ENCODE measurements at places on chromosomes 7 and 10. TPM values are rescaled to one million over a fixed set of nuclear protein-coding genes. Genes with fewer than 3 reads are reported as not detected.

The ZC3HAV1L gene
- 37.4 TPM for total RNA-seq

The CDHR1 gene
- 0.32 TPM for total RNA-seq

The FFAR4 gene
- 0.16 TPM for total RNA-seq

DNA sequence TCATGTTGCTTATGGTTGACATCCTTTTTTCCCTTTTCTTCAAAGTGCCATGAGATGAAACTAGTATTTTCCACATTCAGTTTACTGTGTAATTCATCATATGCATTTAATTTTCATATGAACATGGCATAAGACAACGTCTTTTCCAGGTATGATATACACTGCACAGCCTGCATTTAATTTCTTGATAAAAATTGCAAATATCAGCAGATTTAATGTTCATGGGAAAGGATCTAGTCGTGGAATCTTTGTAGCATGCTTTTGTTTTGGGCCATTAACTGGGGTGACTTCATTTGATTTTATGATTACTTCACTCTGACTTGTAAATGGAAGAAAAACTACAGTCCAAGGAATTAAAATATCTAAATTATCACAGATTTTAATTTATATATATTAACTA is 837.3 kb downstream of the IPMK start:
- DNase-seq: no peak

- DNase-seq: no peak
These were observed 41.0 kb upstream of the AMPH start for GRCh38 chr7:38671911-38672905.

DNA sequence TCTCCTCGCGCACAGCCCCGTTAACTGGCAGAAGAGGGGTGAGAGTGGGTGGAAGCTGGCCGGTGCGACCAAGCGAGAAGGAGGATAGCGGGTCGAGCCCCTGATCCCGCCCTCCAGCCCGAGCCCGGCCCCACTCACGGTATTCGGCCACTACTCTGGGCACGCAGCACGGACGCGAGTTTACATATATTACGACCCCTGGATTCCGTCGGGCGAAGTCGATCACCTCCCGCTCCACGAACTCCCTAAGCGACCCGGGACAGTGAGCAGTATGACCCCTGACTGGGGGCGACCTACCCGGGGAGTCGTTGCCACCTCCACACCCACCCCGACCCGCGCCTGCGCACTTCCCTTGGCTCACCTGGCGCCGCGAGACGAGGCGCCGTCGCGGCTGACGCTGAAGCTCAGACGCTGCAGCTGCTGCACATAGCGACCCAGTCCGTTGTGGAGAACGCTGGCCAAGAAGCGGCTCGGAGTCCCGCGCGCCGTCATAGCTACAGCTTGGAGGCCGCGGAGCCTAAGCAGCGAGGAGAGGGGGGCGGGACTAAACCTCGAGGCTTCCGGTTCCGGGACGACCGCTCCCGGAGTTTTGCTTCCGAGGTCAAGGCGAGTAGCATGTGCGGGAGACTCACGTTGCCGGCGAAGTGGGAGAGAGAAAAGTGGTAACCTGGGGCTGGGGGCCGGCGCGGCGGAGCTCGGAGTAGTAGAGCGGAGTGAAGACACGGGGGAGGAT is at the start of the genes MRPL43 and TWNK:
MRPL43 (minus strand) TSS at position 546 of the 733 bp plus-strand sequence; CDS start at position 492, 54 bp downstream.
TWNK (plus strand) TSS at position 592 of the 733 bp plus-strand sequence. CDS start 668 bp downstream, outside the sequence.
- DNase-seq: no peak

The KAZALD1 gene
- 27.0 TPM for total RNA-seq

GRCh38 chr10:62610649-62611229 is 193.8 kb upstream of the ADO start:
- no peak for DNase-seq

The HECW1 gene
- 0.16 TPM for total RNA-seq

DNA sequence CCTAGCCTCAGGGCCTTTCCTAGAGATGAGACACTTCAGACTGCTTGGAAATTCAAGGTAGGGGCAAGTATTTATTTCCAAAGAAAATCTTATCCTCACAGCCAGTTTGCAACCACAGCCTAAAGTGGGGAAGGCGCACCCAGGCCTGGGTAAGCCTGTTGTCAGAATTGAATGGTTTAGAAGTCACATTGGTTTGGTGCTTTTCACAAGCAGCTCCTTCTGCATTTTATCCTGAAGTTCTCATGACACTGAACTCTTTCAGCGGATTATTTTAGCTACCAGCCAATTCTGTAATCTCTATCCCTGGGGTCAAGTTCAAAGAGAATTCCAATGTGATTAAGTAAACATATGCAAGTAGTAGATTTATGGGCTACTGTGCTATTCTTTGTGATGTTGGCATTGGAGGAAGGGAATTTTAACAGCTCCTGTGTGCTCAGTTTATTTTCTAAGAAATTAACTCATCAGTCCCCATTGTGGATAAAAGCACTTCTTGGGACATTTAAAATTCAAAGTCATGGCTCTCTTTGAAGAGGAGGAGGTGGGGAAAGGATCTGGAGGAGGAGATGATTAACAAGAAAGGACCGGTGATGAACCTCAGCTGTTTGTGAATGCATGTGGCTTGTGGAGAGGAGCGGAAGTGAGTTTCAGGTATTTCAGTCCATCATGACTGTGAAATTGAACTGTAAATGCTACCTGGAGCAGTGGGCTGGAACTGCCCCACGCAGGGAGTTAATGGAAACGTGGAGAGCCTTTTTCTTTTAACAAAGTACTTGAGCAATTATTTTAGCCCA is 90.2 kb upstream of the CACUL1 start:
- DNase-seq: no peak

GRCh38 chr7:28072876-28073514 is 107.6 kb downstream of the JAZF1 start:
- DNase-seq: no peak

- DNase-seq: no peak
These were observed 28.2 kb upstream of the ANK3 start for GRCh38 chr10:60417901-60418300.

DNA sequence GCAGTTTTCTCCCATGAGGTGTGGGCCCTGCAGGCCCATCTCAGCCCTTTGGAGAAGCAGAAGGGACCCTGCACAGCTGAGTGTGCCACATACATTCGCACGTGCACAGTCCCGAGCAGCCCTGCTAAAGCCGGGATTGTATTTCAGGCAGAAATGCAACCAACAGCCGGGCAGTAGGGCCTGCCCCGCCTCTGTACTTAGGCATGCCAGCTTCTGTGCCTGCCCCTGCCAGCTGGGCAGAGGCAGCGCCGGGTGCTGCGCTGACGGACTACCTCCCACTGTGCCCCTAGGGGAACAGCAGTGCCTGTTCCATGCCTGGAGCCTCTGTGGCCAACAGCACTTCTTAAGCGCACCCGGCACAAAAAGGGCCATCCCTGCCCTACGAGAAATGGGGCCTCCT is 170.3 kb downstream of the NEURL1 start:
- no peak for DNase-seq

DNA sequence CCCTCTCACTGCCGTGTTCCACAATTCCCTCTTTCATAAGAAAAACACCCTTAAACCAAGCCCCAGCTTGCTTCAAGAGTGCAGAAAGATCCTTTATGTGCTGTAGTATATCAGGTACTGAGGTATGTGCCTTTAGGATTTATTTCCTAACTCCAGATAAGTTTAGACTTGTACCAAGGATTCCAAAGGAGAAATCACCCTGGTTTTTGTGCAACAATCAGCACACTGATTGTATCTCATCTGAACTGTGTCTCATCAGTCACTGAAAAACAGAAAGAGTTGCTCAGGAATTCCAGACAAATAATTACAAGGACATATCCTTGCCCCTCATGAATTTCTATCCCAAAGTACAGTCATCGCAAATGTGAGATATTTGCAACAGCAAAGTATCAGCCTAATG is 77.2 kb upstream of the PTPRZ1 start:
- DNase-seq: no peak

The CYP2W1 gene
- 7.5 TPM for total RNA-seq

- no peak for DNase-seq
These were observed 991.4 kb downstream of the CCSER2 start for GRCh38 chr10:85319826-85320225.

The TRIL gene
- total RNA-seq: 20.4 TPM

- DNase-seq: no peak
These were observed 13.4 kb upstream of the RASSF4 start for GRCh38 chr10:44946205-44946604.

DNA sequence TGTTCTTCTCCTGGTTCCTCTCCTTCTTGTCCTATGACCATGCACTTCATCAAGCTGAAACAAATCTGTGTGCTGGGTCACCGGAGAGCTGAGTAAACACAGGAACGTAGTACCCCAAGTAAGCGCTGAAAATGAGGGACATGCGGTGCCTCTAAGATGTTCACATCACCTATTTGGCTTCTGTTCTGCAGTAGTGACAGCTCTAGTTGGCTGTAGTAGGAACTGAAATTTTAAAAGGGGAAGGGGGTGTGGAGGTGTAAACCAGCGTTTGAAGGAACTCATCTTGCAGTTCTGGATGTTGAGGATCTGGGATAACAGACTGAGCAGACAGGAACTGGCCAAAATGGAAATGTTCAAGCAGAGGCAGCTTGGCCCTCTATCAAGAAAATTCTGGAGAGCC is 85.2 kb downstream of the WNT2 start:
- no peak for DNase-seq

GRCh38 chr10:13241613-13242012 is 7.4 kb upstream of the UCMA start:
- no peak for DNase-seq

Data from urinary bladder (tissue), 4 donors.